ENCODE measurements at places on chromosomes 5 and 9.

- DNase-seq: no peak
Measured at GRCh38 chr5:132822650-132823480, 7.6 kb downstream of the SHROOM1 start.

GRCh38 chr5:140828362-140828737 lies 590 bp downstream of the PCDHA6 start:
- DNase-seq: no peak

- no peak for DNase-seq
Measured at GRCh38 chr5:131672776-131673175, 37.7 kb upstream of the RAPGEF6 start.

- no peak for DNase-seq
Measured at GRCh38 chr5:180739271-180739670, 587 bp downstream of the OR2Y1 start.
